Stimulated activated CD8-positive, alpha-beta memory T cell treated with anti-CD3 and anti-CD28 coated beads, Interleukin-7, amount 100 ng/mL, for 1 hour (primary cell): ENCODE measurements at places on chromosomes 6 and 20.

- no peak for DNase-seq
Observed at GRCh38 chr20:13525225-13525940, 113.3 kb downstream of the TASP1 start.

DNA sequence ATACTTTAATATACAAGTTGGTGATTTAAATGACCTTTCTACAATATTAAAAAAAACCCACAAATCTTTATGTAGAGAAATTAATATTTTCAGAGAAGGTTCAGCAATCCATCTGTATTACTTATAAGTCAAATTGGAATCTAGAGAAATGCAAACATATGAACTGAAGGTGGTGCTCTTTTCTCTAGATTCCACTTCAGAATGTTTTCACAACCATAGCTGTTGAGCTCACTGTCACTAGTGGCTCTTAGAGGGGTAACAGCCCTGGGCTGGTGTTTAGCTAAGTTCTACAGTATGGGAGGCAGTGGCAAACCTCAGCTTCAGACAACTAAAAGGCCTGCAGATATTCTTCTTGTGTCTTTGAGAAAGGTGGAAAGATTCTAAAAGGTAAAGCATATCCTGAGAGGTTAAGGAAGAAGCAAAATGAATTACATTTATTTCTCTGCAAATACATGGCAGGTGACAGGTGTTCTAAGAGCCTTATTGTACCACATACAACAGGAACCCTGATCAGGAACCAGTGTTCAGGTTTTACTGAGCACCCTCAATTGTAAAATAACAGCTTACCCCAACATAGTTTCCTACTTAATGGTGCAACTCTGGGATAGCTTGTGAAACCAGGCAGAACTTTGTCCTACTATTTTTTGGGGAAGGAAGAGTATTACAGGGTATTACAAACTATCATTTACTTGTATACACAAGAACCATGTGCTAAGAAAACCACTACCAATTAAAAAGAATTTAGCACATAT, 56.6 kb upstream of the SAMHD1 start:
- DNase-seq, result no peak

- no peak for DNase-seq
Observed at GRCh38 chr6:72689107-72689954, 67.5 kb downstream of the KCNQ5 start.

- DNase-seq, result no peak
Observed at GRCh38 chr6:142823256-142823902, 121.6 kb downstream of the HIVEP2 start.

GRCh38 chr6:170159022-170159965, 131.6 kb downstream of the DLL1 start:
- DNase-seq, result no peak

DNA sequence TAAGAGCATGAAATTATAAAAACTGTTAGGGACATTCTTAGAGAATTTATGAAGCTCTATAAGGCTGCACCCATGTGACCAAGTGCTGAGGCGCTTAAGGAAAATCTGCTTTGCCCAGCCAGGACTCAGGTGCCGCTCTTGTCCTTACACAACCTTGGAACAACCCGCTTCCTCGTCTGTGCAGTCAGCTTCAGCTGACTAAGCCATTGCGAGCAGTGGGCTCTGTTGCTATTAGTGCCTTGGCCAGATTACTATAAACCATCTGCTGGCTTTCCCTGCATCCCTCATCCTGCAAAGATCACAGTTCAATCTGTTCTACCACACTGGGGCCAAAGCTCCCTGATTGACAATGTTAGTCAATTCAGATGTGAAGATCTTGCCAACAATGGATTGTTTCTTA, 89.1 kb upstream of the E2F3 start:
- DNase-seq, result no peak

DNA sequence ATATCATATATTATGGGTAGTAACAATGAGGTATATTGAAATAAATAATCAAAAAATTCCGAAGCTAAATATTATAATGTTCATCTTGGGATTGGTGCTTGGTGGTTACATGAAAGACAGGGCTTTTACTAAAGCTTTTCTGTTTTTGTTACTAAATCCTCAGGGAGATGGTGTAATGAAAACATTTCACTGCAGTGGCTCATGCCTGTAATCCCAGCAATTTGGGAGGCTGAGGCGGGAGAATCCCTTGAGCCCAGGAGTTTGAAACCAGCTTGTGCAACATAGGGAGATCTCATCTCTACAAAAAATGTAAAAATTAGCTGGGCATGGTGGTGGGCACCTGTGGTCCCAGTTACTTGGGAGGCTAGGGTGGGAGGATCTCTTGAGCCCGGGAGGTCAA, 42.9 kb downstream of the AFG1L start:
- DNase-seq, result no peak

- DNase-seq, result peak; percentile 14
Observed at GRCh38 chr6:118650582-118651281, 659 bp downstream of the CEP85L start.

GRCh38 chr6:37256692-37257319, 766 bp upstream of the TBC1D22B start:
- no peak for DNase-seq

- peak; percentile 10 for DNase-seq
Observed at GRCh38 chr6:130513770-130514169, 148.0 kb downstream of the TMEM200A start.
